ENCODE measurements at places on chromosomes 2 and 18.

DNA sequence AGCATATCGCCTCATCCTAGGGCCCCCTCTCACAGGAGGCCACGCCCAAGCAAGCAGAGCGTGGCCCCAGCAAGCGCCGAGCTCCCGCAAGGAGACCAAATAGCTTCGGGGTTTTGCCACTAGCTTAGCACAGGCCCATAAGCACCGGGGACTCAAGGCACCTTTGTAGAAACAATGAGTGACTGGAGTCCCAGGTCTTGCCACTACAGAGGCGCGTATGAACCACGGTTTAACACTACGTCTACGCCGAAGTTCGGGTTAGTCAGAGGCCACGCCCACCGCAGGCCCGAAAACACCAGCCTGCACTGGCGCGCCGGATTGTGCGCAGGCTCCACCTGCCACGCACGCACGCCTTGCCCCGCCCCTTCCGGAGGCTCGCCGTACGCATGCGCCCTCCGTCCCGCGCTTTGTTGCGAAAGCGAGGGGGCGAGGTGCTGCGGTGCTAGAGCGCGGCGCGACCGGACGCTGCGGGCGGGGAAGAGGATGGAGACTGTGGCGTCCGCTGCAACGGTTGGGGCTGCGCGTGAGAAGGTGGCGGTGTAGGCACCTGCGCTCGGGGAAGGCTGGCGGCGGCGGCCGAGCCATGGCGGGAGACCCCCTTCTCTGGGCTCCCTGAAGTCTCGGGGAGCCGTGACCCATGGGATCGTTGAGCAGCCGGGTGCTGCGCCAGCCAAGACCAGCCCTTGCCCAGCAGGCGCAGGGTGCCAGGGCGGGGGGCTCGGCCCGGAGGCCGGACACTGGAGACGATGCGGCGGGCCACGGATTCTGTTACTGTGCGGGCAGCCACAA lies at the start of gene GMCL1:
TSS of gene GMCL1 (plus strand) at position 405 of the 789 bp plus-strand sequence. CDS start at position 638, 233 bp downstream.
- peak; percentile 98 for DNase-seq

DNA sequence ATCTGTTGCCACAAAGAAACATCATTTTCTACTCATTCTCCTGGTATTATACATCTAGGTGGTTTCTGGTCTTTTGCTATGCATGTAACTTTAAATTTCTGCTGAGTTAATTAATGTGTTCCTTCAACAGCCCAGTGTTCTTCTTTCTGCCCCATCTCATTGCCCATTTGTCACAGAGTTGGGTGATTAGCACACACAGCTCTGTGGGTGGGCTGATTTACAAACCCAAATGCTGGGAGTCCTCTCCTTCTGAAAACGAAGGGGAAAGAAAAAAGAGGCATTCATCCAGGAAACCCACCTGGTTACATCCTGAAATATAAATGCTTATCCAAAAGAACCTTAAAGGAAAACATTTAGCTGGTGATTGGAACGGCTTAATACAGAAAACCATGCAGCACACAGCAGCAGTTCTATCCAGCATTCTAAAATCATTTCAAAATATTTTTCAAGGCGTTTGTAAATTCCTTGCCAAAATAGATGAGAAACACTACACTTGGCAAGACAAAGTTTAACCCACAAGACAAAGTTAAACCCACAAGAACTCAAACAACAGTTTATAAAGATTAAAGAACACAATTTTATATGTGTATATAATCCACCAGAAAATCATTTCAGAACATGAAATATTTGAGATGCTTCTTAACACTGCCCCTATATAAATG lies 177.9 kb downstream of the ANTXR1 start:
- no peak for DNase-seq

GRCh38 chr2:236177967-236178889 lies 10.0 kb upstream of the GBX2 start:
- DNase-seq: no peak

DNA sequence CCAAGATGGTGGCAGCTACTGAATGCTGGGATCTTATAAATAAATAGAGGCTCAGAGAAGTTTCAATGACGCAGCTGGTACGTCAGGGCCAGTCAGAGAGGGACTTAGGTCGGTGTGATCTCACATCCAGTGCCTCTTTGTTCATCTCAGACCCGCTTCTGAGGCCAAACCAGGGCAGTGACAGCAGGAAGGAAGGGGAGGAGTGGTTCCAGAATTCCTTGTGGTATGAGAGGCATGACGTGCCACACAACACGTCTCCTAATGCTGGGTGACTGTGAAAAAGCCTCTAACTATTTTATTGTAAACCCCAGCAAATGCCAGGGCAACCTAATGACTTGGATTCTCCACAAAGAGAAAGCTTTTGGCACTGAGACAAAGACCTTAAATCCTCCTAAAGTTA lies 423.3 kb downstream of the LPIN1 start:
- DNase-seq: peak; percentile 29

DNA sequence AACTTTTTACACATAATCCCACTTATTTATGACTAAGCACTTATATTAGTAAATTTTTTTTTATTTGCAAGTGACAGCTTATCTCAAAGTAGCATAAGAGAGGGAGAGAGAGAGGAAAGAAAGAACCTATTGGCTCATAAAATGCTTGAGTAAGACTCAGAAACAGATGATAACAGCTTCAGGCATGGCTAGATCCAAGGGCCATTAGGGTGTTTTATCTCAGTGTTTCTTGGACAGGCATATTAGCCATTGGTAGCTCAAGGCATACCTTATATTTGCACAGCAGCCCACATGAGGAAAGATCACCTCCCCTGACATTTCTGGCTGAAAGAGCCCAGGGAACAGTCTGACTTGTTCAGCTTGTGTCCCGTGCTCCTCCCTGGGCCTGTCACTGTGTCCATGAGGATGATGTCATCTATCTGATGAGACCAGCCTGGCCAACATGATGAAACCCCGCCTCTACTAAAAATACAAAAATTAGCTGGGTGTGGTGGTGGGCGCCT lies 64.4 kb downstream of the IL1R2 start:
- DNase-seq: no peak

DNA sequence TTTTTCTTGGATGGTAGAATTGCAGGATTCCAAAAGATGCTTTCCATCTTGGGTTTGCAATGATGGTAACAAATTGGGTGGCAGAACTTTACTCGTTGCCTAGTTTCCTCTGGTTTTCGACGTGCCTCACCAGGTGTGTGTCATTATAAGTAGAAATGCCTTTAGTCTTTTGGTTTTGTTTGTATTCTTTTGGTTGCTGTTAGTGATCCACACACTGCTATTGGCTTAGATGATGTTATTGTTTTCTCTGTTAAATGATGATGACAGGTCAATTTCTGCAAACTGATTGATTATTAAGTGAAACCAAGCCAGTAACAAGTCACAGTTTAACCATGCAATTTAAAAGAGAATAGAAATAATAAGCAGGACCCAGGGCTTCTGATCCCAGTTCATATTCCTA lies 6.1 kb upstream of the LAMA3 start:
- DNase-seq: no peak

DNA sequence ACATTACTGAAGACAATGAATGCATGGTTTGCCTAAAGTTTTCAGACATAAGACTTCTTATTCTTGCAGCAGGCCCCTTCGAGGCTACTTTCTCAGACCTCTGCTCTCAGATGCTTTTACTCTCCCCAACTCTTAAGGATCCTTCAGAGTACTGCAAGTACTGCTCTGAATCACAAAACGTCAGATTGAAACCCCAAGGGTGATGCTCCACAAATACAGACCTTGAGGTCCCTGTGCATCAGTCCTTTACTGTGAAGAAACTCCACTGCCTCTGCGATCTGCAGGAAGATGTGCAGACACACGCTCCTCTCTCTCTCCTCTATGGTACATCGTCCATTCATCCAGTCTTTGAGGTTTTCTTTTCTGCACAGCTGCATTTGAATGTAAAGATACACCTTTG lies 52.8 kb downstream of the EIF2AK3 start:
- no peak for DNase-seq

- peak; percentile 22 for DNase-seq
These were observed 19.4 kb downstream of the KLHL29 start for GRCh38 chr2:23404426-23404825.

GRCh38 chr18:69213842-69214241 lies 186.8 kb upstream of the DOK6 start:
- no peak for DNase-seq

- no peak for DNase-seq
These were observed 95.1 kb upstream of the L3MBTL4 start for GRCh38 chr18:6509832-6510231.

Measured in CD4-positive, alpha-beta T cell treated with Interleukin-6 at 100 ng/mL for 8 hours (primary cell).